ENCODE measurements at places on chromosomes 1 and 21.

DNA sequence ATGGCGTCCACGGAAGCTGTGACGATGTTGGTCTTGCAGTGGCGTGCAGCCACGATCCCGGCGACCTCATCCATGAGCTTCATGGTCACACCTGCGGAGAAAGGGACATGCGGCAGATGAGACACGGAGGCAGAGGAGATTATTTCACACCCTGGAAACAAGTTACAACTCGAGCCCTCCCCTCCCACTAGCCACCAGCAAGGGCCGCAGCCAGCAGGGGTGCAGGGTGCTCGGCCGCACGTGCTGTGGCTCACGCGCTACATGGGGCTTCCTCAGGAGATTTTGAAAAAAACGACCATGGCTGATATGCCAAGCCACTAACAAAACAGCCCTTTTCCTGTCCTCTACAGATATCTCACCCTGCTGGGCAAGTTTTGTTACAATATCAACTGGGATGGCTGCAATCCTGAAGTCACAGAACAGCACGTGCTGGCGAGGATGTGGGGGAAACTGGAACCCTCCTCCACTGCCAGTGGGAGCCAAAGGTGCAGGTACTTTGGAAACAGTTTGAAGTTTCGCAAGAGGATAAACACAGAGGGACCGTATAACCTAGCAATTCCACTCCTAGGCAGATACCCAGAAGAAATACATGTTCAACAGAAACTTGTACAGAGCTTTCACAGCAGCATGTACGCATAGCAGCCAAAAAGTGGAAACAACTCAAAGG lies 34.1 kb upstream of the GPR153 start:
- DNase-seq, result no peak

DNA sequence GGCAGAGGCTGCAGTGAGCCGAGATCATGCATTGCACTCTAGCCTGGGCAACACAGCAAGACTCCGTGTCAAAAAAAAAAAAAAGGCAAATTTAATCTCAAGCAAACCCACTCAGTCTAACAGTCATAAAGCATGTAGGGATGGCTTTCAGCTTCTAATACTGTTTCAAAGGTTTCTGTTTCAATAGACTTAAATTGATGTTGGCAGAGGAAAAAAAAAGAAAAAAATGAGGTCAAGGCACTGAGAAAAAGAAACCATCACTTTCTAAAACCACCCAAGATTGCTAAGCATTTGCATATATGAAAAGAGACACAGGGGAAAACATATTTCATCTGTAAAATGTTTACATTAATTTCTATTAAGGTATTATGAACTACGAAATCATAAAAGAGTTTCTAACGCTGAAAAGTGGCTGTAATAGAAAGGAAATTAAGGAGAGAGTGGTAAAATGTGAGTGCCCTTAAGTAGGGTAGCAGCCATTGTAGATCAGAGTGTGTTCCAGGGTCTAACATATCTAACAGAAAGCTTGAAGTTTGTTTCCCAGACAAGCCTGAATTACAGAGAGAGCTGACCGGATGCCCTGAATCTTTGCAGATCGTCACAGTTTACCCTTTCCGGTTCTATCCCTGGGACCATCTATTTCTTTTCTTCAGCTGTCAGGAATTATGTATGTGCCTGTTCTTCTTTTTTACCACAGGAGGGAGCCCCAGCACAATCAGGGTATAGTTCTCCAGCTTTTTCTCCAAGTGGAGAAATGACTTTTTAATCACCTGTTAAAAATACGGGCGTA lies 70.0 kb downstream of the PLD5 start:
- peak; percentile 52 for DNase-seq

- no peak for DNase-seq
Observed at GRCh38 chr1:23129846-23130245, 38.8 kb downstream of the LUZP1 start.

DNA sequence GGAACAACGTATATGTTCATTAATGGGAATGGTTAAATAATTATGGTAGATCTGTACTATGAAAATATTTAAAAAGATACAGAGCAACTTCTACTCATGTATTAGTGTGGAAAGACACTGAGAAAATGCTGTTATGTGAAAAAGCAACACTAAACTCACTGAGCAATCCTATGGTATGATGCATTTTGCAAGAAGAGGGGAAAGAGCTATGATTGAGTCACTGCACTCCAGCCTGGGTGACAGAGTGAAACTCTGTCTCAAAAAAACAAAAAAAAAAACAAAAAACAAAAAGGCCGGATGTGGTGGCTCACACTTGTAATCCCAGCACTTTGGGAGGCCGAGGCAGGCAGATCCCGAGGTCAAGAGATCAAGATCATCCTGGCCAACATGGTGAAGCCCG lies 44.4 kb downstream of the ATP5PO start:
- no peak for DNase-seq

- DNase-seq, result no peak
Observed at GRCh38 chr1:154240294-154240833, 19.6 kb downstream of the UBAP2L start.

- no peak for DNase-seq
Observed at GRCh38 chr21:44653123-44653522, 1.3 kb downstream of the KRTAP12-4 start.
